Activated naive CD8-positive, alpha-beta T cell treated with anti-CD3 and anti-CD28 coated beads, Interleukin-2, amount 10 ng/mL, durations not matched to agents 7 days and 5 days (primary cell): ENCODE measurements at places on chromosomes 1 and 21. TPM values are rescaled to one million over a fixed set of nuclear protein-coding genes. Genes with fewer than 3 reads are reported as not detected.
A peak's percentile ranks its signal among the peaks of the same experiment; 100 is the strongest.

PCP4 gene
- not detected for total RNA-seq

NTMT2 gene
- total RNA-seq: not detected

GPR3 gene
- 0.42 TPM for total RNA-seq

ASPM gene
- 57.2 TPM for total RNA-seq

DNA sequence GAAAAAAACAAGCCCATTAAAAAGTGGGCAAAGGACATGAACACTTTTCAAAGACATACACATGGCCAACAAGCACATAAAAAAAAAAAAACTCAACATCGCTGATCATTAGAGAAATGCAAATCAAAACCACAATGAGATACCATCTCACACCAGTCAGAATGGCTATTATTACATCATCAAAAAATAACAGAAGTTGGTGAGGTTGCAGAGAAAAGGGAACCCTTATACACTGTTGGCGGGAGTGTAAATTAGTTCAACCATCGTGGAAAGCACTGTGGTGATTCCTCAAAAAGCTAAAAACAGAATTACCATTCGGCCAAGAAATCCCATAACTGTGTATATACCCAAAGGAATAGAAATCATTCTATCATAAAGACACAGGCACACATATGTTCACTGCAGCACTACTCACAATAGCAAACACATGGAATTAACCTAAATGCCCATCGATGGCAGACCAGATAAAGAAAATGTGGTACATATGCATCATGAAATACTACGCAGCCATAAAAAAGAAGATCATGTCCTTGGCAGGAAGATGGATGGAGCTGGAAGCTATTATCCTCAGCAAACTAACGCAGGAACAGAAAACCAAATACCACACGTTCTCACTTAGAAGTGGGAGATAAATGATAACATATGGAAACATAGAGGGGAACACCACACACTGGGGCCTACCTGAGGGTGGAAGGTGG is 70.1 kb downstream of the INTS7 start:
- no peaks in the 10 kb centered on the region for H3K27me3 ChIP-seq
- peaks cover 54% of the 10 kb centered on the region for H3K36me3 ChIP-seq
- peaks cover 2% of the 10 kb centered on the region for H3K4me1 ChIP-seq
- no peak overlapping the region for H3K27ac ChIP-seq
- H3K4me3 ChIP-seq: no peak overlapping the region

- peaks cover 10% of the 10 kb centered on the region for H3K4me1 ChIP-seq
- DNase-seq: no peak
- H3K27ac ChIP-seq: no peak overlapping the region
- no peak overlapping the region for H3K4me3 ChIP-seq
- H3K36me3 ChIP-seq: no peaks in the 10 kb centered on the region
Observed at GRCh38 chr1:181179987-181180365, 91.5 kb downstream of the IER5 start.

DNA sequence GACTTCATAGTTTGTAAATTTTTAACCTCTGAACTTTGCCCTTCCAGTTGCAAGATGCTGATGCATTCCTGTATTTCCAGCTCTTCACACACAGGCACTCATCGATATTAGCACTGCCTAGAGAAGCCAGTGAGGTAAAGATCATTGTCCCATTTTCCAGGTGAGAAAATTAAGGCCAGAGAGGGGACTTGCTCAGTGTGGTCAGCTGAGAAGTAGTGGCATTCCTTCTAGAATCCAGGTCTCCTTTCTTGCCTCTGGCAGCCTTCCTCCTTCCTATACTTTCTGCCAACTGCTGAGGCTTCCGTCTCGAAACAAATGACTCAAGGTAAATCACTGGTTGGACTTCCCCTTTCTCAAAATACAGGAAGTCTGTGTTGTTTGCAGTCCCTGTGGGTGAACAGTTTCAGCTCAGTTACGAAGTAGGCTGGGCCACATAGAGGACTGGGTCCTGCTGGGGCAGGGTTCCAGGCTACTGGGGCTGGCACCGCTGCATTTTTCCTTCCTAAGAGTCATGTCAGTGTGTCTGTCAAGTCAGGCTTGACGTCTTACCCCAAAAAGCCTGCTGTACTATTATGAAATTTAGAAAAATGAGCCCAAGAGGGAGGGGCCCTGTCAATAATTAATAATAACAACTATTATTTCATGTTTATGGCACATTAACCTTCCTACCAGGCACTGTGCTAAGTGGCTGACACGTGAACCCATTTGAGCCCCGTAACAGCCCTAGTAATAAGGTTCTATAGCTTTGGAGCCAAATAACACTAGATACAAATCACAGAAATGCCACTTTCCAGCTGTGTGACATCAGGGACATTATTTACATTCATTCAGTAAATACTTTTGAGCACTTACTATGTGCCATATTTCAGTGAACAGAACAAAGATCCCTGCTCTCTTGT is 16.6 kb upstream of the RNF19B start:
- H3K27ac ChIP-seq: peak overlapping the region; percentile 93
- no peaks in the 10 kb centered on the region for H3K36me3 ChIP-seq
- H3K4me1 ChIP-seq: peaks cover 35% of the 10 kb centered on the region

- no peak overlapping the region for H3K27ac ChIP-seq
- H3K27me3 ChIP-seq: peaks cover 16% of the 10 kb centered on the region
- no peak overlapping the region for H3K4me3 ChIP-seq
- H3K4me1 ChIP-seq: peaks cover 2% of the 10 kb centered on the region
- peaks cover 1% of the 10 kb centered on the region for H3K36me3 ChIP-seq
Observed at GRCh38 chr1:93775224-93775623, 93.6 kb upstream of the BCAR3 start.

DNA sequence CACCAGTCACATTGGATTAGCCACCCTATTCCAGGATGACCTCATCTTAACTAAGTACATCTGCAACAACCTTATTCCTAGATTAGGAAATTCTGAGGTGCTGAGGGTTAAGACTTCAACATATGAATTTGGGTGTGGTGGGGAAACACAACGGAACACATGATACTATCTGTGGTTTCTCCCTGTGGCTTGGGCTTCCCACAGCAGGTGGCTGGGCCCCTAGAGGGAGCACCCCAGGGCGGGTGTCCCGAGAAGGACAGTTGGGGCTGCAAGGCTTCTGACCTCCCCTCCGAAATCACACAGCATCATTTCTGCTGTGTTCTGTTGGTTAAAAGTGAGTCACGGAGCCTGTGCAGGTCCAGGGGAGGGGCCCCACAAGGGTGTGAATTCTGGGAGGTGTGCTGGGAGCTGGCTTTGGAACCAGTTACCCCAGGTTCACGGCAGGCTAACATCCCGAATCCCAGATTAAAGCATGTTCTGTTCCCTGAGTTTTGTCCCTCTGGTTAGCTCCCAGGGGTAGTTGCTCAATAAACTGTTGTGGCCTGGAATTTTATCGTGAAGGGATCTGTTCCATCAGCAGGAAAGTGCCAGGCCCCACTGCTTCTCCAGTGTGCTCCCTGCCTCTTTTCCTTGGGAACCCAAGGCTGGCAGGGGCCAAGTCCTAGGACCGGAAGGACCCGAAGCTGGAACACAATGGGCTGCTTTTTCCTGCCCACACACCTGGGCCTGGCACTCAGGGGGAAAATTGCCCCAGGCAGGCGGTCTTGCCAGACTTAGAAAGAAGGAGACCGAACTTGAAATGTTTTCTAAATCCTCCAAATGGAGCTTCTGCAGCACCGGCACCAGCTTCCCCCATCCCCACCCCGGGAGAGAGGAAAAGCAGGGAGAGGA is 154.0 kb upstream of the WNT4 start:
- H3K4me1 ChIP-seq: no peaks in the 10 kb centered on the region
- peaks cover 1% of the 10 kb centered on the region for H3K36me3 ChIP-seq
- DNase-seq: no peak
- peaks cover 52% of the 10 kb centered on the region for H3K27me3 ChIP-seq

GRCh38 chr1:166843322-166843721 is 4.0 kb downstream of the POGK start:
- H3K4me3 ChIP-seq: no peak overlapping the region
- no peaks in the 10 kb centered on the region for H3K27me3 ChIP-seq
- H3K36me3 ChIP-seq: peaks cover 27% of the 10 kb centered on the region
- no peak overlapping the region for H3K27ac ChIP-seq
- peaks cover 42% of the 10 kb centered on the region for H3K4me1 ChIP-seq

DNA sequence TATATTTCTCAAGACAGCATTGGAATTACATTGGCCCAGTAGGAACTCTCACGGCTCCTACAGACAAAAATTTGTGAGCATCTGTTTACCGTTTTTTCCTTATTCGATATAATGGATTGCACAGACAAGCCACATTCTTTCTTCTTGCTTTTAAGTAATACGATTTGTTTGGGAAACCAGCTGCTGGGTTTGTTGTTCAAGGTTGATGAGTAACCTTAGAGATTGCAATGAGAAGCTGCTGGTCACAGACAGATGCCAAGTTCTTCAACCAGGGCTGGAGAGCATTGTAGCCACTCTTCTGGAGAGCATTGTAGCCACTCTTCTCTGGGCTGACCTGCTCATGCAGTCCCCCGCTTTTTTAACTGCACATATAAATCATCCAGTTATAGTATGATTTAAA is 1.4 kb upstream of the MIA3 start:
- no peak overlapping the region for H3K27ac ChIP-seq
- H3K4me1 ChIP-seq: peaks cover 17% of the 10 kb centered on the region
- no peak for DNase-seq
- H3K4me3 ChIP-seq: peak overlapping the region; percentile 89
- peaks cover 27% of the 10 kb centered on the region for H3K27me3 ChIP-seq

GRCh38 chr1:43703836-43704235 is 3.5 kb upstream of the ST3GAL3 start:
- peaks cover 16% of the 10 kb centered on the region for H3K36me3 ChIP-seq
- H3K27me3 ChIP-seq: no peaks in the 10 kb centered on the region
- H3K27ac ChIP-seq: no peak overlapping the region
- no peak overlapping the region for H3K4me3 ChIP-seq
